ENCODE measurements at places on chromosomes 11 and 22.

DNA sequence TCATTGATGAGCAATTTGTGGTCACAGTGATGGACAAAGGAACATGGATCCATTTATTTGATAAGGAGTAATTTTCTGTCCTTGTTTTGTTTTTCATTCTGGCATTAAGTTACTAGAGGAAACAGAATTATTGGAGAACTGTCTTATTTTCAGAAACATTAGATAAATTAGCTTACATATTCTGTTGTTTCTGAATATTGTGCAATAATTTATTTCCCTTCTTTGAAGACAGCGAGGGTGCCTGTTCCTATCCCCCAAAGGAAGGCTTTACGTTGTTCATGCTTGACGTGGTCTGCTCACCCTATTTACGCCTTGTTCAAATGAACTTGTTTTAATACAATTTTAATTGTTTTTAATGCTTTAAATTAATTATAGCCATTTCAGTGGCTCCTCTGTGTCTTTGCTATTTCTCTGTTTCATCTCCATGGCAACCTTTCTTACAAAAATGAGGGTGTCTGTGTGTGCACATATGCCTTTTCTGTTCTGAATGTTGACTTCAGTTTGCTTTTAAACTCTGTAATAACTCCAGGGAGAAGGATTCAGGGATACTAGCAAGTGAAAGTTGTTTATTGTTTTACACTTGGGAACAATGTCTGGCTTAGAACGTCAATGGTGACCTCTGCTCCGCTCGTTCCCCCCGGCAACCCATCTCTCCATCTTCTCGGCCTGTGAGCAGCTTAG, 138.3 kb upstream of the PLET1 start:
- no peak for DNase-seq

- DNase-seq: no peak
Measured at GRCh38 chr11:71153005-71153390, 99.4 kb downstream of the SHANK2 start.

DNA sequence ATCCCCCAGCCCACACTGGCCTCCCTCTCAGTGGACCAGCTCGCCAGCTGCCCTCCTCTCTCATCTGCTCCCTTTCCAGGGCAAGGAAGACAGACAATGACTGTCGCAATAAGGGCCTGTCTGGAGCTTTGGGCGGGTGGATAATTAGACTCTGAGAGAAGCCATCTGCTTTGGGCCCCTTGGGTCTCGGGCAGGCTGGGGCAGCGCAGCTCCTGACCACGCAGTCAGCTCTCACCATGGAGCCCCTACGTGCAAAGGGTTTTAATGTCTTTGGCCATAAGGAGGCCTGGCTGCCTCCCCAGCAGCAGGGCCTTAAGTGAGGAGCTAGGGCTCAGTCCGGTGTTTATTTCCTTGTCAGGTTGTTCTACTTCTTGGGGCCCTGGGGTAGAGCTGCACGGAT, 153.9 kb downstream of the CHST1 start:
- no peak for DNase-seq

GRCh38 chr11:71505001-71505400, 22.1 kb upstream of the KRTAP5-7 start:
- DNase-seq: no peak

- no peak for DNase-seq
Measured at GRCh38 chr11:123977731-123978347, at the start of gene OR10S1. OR10S1 (minus strand) TSS chr11:123977781; CDS start chr11:123977664, 117 bp downstream.

Data from progenitor cell of endocrine pancreas (in vitro differentiated cells).